Stimulated activated naive CD4-positive, alpha-beta T cell treated with Interleukin-2 at 50 U/mL for 16 hours (primary cell): ENCODE measurements at places on chromosomes 5 and 9.

GRCh38 chr5:137656558-137656957 lies 79.3 kb downstream of the KLHL3 start:
- no peak for DNase-seq

- DNase-seq: no peak
Measured at GRCh38 chr9:37508135-37508833, 22.5 kb downstream of the POLR1E start.

GRCh38 chr9:113309204-113309813 lies 6.1 kb upstream of the RNF183 start:
- DNase-seq: no peak

- no peak for DNase-seq
Measured at GRCh38 chr5:178670351-178670885, 43.6 kb upstream of the CLK4 start.

DNA sequence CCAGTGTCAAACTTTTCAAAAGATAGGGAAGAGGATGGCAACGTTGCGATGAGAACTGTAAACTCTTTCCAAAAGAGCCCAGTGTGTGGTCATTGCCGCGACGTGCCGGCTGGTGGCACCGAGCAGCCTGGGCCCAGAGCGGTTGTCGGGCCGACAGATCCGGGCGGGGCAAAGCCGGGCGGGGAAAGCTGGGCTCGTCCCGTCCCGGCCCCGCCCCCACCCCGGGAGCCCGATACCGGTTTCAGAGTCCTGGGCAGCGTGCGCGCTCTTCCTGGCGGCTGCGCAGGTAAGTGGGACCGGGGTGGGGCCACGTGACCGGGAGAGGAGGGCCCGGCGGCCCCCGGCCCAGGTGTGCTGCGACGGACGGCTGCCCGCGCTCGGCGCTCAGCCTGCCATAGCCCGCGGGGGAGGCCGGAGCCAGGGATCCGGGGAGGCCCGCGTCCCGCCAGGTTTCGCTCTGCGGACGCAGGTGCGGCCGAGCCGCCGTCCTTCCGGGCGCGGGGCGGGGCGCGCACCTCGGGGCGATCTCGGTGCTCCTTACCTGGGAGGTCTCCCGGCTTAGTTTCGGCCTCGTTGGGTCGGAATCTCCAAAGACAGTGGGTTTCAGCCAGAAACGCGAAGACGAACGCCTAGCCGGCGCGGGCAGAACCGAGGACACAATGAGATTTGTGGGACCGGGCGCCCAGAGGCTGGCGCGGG lies at the start of gene MARVELD2:
Gene MARVELD2 (plus strand): TSS at position 232 of the 699 bp plus-strand sequence. CDS start 4,270 bp downstream, outside the sequence.
- peak; percentile 42 for DNase-seq

DNA sequence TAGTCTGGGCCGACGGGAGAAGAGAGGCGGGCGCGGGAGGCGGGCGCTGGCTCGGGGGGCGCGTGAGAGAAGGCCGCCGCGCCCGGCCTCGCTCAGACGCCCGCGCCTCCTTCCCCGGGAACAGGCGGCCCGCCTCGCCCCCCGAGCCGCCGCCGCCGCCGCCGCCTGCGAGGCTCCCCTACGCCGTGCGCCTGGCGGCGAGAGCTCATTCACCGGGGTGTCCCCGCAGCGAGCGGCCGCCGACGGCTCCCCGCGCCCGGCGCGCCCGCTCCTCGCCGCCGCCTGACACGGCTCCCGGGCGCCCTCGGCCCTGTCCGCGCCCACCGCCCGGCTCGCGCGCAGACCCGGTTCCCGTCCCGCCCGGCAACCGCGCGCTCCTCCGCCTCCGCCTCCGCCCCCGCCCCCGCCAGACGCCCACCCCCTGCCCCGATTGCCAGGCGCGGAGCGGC lies at the start of gene GNAQ:
Gene GNAQ (minus strand): TSS at position 368 of the 449 bp plus-strand sequence. CDS start 576 bp downstream, outside the sequence.
- no peak for DNase-seq

DNA sequence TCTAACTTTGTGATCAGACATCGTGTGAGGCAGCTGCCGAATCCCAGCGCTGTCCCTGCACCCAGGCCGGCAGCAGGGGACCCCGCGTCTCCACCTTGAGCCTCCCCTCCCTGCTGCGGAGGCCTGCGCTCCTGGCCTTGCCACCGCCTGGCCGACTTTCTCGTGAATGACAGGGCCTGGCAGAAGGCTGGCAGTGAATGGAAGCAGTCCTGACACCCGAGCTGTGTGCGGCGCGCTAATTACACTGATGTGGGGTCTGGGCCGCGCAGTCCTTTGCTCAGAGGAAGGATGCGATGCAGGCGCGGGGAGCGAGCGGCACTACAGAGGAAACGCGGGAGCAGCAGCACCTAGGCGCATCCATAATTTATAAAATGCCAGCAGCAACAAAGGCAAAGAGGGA lies 40.3 kb downstream of the POU4F3 start:
- no peak for DNase-seq

- no peak for DNase-seq
Measured at GRCh38 chr5:177023303-177023664, 788 bp downstream of the ZNF346 start.

DNA sequence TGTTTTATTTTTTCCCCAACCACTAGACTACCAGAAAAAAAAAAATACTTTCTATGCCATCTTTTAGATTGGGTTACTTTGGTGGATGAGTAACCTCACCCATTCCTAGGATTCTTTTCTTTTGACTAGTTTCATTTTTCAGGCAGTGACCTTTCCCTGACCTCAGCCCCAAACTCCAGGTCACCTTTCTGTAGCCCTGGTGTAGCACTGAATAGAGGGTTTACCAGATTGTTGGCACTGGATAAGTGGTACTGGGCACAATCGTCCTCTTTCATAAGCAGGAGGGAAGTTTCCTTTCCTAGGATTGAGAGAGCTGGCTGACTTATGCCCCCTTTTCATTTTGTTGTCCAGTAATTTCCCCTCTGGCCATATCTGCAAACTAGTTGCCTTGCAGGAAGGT lies 169.4 kb upstream of the TMEM161B start:
- no peak for DNase-seq

DNA sequence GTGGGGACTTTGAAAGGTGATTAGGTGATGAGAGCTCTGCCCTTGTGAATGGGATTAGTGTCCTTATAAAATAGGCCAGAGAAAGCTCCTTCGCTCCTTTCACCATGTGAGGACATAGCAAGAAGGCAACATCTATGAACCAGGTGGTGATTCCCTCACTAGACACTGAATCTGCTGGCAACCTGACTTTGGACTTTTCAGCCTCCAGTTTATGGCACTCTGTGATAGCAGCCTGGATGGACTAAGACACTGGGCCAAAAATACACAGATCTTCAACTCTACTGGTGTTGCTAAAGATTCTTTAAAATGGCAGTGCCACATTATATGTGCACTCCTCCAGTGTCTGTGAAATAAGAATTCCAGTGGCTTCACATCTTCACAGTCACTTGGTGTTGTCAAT lies 41.2 kb upstream of the COL15A1 start:
- no peak for DNase-seq

DNA sequence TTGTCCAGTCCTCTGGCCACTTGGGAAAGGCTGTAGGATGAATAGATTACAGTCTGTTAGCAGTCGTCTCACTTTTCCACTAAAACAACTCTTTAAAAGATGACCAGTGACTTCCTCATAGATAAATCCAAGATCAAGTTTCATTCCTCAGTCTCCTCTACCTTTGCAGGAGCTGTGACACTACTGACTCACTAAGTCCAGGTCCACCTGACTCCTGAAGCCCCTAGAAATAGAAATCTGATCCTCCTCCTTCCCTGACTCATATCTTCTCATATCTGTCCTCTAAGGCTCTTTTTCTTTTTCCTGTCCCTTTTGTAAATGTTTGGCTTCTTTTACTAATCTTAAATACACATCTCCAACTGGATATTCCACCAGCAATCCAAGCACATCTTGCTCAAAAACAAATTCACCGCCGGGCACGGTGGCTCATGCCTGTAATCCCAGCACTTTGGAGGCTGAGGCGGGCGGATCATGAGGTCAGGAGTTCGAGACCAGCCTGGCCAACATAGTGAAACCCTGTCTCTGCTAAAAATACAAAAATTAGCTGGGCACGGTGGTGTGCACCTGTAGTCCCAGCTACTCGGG lies 2.6 kb downstream of the CCDC125 start:
- no peak for DNase-seq

DNA sequence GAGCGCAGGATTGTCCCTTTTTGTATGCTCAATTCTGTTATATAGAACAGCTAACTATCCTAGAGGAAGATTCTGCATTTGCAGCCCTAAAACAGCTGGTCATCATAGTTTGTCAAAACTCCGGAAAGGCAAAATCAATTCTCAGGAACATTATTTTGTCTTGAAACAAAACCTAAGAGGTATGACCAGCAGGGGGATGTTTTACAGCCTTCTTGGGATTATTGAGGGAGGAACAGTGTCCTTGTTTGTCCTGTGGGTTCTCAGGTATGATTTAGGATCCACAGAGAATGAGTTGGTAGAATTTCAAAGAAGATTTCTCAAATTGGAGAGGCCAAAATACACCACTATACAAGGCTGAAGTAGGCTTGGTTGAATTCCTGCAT lies 136.4 kb downstream of the ZSWIM6 start:
- DNase-seq: no peak

GRCh38 chr5:94025788-94026473 lies 284.5 kb upstream of the POU5F2 start:
- DNase-seq: no peak
